GM23248 (cell line): ENCODE measurements at places on chromosomes 7 and 10.

- DNase-seq = no peak
These were observed 629.7 kb downstream of the ACTR3B start for GRCh38 chr7:153389261-153389660.

DNA sequence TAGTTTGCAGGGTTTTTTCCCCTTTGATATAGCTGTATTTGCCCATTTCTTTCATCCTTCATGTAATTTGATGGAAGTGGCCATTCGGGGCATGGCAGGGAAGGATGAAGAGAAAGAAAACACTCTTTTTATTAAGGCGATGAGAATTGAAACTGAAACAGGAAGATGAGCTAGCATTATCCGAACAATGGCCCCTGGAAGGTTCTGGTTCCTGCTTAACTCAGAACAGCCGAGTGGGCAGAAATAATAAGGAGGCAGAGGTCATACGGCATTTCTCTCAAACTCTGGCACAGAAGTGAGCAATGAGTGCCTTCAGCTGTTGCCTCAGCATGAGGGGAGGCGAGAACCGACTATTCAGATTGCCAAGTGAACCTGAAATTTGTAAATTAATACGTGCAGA, 113.2 kb upstream of the MYO3A start:
- DNase-seq = no peak

- peak; percentile 56 for DNase-seq
These were observed 28.9 kb upstream of the TNRC18 start for GRCh38 chr7:5452470-5452899.

GRCh38 chr7:41538810-41539724, 163.8 kb downstream of the INHBA start:
- DNase-seq = no peak

- peak; percentile 81 for DNase-seq
These were observed 90.9 kb upstream of the SMNDC1 start for GRCh38 chr10:110395350-110396283.

- no peak for DNase-seq
These were observed 71.6 kb downstream of the SH2D4B start for GRCh38 chr10:80609331-80609730.

- DNase-seq = peak; percentile 64
These were observed 185.5 kb downstream of the SEMA3A start for GRCh38 chr7:84009051-84009450.

GRCh38 chr7:205115-206010, 13.0 kb downstream of the FAM20C start:
- no peak for DNase-seq
